ENCODE measurements at places on chromosomes 7 and 10. TPM values are rescaled to one million over a fixed set of nuclear protein-coding genes. Genes with fewer than 3 reads are reported as not detected.

GRCh38 chr10:88205842-88206446, 342.5 kb downstream of the PTEN start:
- DNase-seq: no peak

GRCh38 chr10:128835361-128835760, 631.7 kb upstream of the MGMT start:
- DNase-seq: no peak

DNA sequence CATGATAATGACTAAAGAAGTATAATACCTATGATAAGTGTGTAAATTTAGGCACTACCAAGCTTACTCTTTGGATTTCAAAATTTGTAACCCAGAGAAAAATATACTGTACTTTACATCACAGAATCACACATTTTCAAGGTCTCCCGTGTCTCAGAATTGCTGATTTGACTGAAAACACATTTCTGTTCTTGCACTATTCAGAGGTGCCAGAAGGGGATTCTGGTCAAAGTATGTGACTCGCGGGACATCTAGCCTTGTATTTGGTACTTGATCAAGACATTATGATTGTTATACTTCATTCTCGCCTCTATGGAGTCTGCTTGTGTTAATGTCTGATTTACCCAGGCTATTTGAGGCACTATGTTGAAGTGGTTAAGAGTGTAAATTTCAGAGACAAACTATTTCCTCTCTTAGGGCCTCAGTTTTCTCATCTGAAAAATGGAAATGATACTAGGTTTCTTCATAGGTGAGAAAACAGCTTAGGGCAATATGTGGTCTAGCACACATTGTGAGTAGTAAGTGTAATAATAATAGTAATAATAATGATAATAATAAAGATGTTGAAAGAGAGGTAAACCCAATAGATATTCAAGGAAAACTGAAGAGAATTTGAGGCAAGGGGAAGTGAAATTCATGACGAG, 320.4 kb downstream of the RNLS start:
- DNase-seq: no peak

DNA sequence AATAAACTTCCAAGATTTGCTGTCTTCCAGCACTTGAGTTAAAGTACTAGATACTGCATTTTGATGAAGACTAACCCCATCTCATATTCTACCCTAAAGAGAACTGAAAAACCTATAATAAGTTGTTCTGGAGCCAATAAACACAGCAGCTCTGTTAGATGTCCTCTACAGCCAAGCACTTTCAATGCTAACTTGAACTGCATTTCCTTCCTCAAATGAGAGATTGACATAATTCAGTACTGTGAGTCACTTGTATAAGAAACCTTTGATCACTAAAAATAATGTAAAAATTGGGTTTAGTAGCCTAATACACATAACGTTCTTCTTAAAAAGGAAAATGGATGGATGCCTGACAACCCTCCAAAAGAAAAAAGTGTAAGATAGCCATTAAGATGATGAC, 81.3 kb downstream of the ITGB8 start:
- no peak for DNase-seq

The AP5Z1 gene
- total RNA-seq: 21.2 TPM

GRCh38 chr10:95121904-95122303, 52.6 kb upstream of the CYP2C8 start:
- no peak for DNase-seq
